Colonic mucosa (tissue), 4 donors: ENCODE measurements at places on chromosomes 7 and 10. TPM values are rescaled to one million over a fixed set of nuclear protein-coding genes. Genes with fewer than 3 reads are reported as not detected.

- H3K27me3 ChIP-seq, result no peaks in the 10 kb centered on the region
- H3K4me3 ChIP-seq, result no peak overlapping the region
- H3K4me1 ChIP-seq, result no peaks in the 10 kb centered on the region
- no peaks in the 10 kb centered on the region for H3K36me3 ChIP-seq
These were observed 8.8 kb upstream of the STMP1 start for GRCh38 chr7:135653340-135654080.

- H3K27me3 ChIP-seq, result no peaks in the 10 kb centered on the region
- H3K36me3 ChIP-seq, result no peaks in the 10 kb centered on the region
- H3K4me1 ChIP-seq, result no peaks in the 10 kb centered on the region
These were observed 232.5 kb downstream of the PTEN start for GRCh38 chr10:88095778-88096431.

DNA sequence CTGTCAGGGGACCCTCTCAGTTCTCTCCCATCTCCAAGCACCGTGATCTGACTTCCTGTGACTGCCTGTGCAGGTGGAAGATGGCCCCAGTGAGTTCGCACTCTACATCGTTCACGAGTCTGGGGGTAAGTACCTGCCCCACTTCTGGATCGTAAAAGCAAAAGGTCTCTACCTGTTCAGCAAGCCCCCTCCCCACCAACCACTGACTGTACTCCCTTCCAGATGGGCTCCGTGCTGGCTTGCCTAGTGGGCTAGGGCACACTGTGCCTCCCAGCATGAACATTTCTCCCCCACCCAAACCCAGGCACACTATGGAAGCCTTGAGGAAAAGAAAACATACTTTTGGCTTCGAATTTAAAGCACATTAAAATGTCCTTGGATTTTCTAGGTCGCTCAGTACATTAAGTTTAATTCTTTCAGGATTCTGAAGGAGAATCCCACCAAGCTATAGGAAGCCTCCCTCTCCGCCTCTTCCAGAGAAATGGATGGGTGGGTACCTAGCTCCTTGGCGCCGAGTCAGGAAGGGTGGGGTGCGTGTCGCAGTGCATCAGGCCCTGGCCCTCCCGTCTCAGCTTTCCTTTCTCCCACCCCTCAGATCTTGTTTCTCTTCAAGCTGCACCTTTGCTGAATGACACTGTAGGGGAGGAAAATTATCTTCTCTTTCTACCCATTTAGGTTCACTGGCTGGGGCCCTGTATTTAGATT lies 11.0 kb upstream of the ZNF22 start:
- H3K4me3 ChIP-seq, result no peak overlapping the region
- DNase-seq, result peak; percentile 15
- H3K36me3 ChIP-seq, result no peaks in the 10 kb centered on the region
- H3K27me3 ChIP-seq, result no peaks in the 10 kb centered on the region
- no peak overlapping the region for H3K27ac ChIP-seq

- no peak overlapping the region for H3K27ac ChIP-seq
- no peaks in the 10 kb centered on the region for H3K36me3 ChIP-seq
- H3K4me3 ChIP-seq, result no peak overlapping the region
- H3K27me3 ChIP-seq, result no peaks in the 10 kb centered on the region
These were observed 458.0 kb upstream of the GALNT17 start for GRCh38 chr7:70673778-70674570.

The NFKB2 gene
- 44.5 TPM for total RNA-seq

GRCh38 chr10:125035588-125036295 lies 93.8 kb downstream of the ZRANB1 start:
- no peak overlapping the region for H3K4me3 ChIP-seq
- H3K27me3 ChIP-seq, result no peaks in the 10 kb centered on the region
- H3K4me1 ChIP-seq, result peaks cover 9% of the 10 kb centered on the region

- H3K4me3 ChIP-seq, result no peak overlapping the region
- H3K27me3 ChIP-seq, result no peaks in the 10 kb centered on the region
- DNase-seq, result no peak
- no peak overlapping the region for H3K27ac ChIP-seq
- no peaks in the 10 kb centered on the region for H3K4me1 ChIP-seq
These were observed 435.2 kb upstream of the LRGUK start for GRCh38 chr7:133691727-133692610.

The AASS gene
- 4.6 TPM for total RNA-seq

The CPVL gene
- total RNA-seq, result 4.9 TPM

DNA sequence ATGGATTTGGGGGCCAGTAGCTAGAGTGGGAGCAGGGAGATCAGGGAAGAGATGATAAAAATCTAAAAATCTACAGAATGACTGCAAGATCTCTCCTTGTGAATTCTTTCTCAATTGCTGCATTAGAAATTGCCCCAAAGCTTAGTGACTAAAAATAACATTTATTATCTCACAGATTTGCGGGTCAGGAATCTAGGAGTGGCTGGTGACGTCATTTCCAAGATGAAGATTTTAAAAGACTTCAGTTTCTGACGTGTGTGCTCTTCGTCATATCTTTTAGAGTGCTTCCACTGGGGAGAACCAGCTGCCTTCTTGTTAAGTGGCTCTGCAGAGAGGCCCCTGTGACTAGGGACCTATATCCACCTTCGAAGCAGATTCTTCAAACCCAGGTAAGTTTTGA lies 112.6 kb downstream of the DGKI start:
- no peak for DNase-seq
- no peaks in the 10 kb centered on the region for H3K4me1 ChIP-seq
- no peaks in the 10 kb centered on the region for H3K36me3 ChIP-seq

- H3K27ac ChIP-seq, result no peak overlapping the region
- H3K4me1 ChIP-seq, result no peaks in the 10 kb centered on the region
- no peaks in the 10 kb centered on the region for H3K27me3 ChIP-seq
- no peaks in the 10 kb centered on the region for H3K36me3 ChIP-seq
These were observed 178.6 kb downstream of the EMX2 start for GRCh38 chr10:117720931-117721835.

DNA sequence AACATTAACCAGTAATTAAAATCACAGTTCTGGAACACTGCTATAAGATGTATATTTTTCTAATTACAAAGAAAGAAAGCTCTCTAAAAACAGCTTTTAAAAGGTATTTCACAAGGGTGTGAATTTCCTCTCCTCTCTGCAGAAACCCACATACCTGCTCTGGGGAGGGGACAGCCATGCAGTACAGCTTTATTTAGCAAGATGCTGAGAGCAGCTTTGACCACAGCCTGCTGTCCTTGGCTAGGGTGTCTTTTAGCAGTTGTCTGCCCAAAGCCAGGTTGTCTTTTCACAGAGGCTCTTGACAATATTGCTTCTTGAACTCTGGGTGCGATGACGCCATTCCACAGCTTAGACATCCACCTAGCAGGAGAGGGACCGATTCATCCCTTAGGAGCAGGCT lies 148.3 kb downstream of the CTTNBP2 start:
- DNase-seq, result no peak
- H3K27me3 ChIP-seq, result no peaks in the 10 kb centered on the region
- H3K27ac ChIP-seq, result no peak overlapping the region
- no peaks in the 10 kb centered on the region for H3K36me3 ChIP-seq
- no peaks in the 10 kb centered on the region for H3K4me1 ChIP-seq

DNA sequence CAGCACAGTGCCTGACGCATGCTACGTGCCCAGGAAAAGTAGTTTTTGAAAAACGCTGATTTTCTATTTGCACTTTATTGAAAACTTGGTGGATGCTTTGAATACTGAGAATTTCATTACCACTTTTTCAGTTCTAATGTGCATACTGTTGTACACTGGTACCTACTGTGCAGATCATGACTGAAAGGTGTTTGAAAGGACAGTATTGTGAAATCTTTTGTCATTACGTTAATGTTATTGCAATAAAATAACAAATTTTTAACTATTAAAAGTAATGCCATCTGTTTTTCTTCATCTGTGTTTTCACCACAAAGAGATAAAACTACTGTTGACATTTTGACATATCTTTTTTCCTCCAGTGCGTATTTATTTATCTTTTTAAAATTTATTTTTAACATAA lies 42.1 kb downstream of the CNNM2 start:
- DNase-seq, result no peak
- no peak overlapping the region for H3K4me3 ChIP-seq
- H3K36me3 ChIP-seq, result no peaks in the 10 kb centered on the region
- H3K27ac ChIP-seq, result no peak overlapping the region
- no peaks in the 10 kb centered on the region for H3K4me1 ChIP-seq

DNA sequence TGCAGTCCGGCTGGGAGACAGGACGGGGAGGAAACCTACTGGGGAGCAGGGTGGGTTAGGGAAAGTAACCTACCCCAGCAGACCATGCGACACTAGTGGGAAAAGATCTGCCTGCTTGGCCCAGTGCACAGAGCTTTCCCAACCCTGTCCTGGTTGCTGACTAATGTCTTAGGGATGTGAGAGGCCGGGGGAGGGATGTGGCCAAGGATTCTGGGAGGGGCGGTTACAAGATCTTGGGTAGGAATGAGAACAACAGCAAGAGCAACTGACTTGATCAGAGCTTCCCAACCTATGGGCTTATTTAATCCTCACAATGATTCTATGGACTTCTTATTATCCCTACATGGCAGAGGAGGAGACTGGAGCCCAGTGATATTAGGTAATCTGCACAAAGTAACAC lies 24.0 kb upstream of the EIF5AL1 start:
- DNase-seq, result peak; percentile 49
- H3K4me1 ChIP-seq, result no peaks in the 10 kb centered on the region
- H3K4me3 ChIP-seq, result no peak overlapping the region

- no peak for DNase-seq
- peaks cover 3% of the 10 kb centered on the region for H3K4me1 ChIP-seq
- H3K36me3 ChIP-seq, result no peaks in the 10 kb centered on the region
- H3K4me3 ChIP-seq, result no peak overlapping the region
- H3K27ac ChIP-seq, result no peak overlapping the region
- H3K27me3 ChIP-seq, result no peaks in the 10 kb centered on the region
These were observed 20.2 kb upstream of the SUV39H2 start for GRCh38 chr10:14858338-14858960.

The OR2A5 gene
- total RNA-seq, result not detected

- no peak for DNase-seq
- H3K4me1 ChIP-seq, result no peaks in the 10 kb centered on the region
- H3K36me3 ChIP-seq, result no peaks in the 10 kb centered on the region
- no peak overlapping the region for H3K4me3 ChIP-seq
These were observed 108.8 kb upstream of the PCLO start for GRCh38 chr7:83271212-83272099.

The IFT22 gene
- 12.9 TPM for total RNA-seq

- H3K4me1 ChIP-seq, result no peaks in the 10 kb centered on the region
- no peak overlapping the region for H3K4me3 ChIP-seq
- no peak for DNase-seq
- H3K27ac ChIP-seq, result no peak overlapping the region
- H3K36me3 ChIP-seq, result no peaks in the 10 kb centered on the region
These were observed 47.4 kb upstream of the CC2D2B start for GRCh38 chr10:95860166-95860940.

- H3K27me3 ChIP-seq, result no peaks in the 10 kb centered on the region
- no peaks in the 10 kb centered on the region for H3K4me1 ChIP-seq
- no peak for DNase-seq
- H3K4me3 ChIP-seq, result no peak overlapping the region
These were observed 5.5 kb upstream of the MDFIC start for GRCh38 chr7:114916261-114916892.

DNA sequence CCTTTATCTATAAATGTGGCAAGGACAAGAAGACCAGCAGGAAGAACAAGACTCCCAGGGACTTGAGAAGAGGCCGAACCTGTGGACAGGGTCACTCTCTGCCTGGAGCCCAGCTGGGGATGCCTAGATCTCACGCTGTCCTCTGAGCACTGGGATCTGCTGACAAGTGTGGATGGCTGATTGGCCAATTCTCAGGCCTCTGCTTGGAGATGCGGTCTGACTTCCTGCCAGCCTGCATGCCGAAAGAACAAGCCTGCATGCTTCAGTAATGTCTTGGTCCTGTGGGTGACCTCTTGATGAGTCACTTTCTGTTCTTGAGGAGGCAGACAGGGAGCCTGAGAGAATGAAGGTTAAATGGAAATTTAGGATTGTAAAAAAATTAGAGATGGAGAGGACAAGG lies 84.7 kb downstream of the TMEM178B start:
- no peaks in the 10 kb centered on the region for H3K36me3 ChIP-seq
- H3K27ac ChIP-seq, result no peak overlapping the region

DNA sequence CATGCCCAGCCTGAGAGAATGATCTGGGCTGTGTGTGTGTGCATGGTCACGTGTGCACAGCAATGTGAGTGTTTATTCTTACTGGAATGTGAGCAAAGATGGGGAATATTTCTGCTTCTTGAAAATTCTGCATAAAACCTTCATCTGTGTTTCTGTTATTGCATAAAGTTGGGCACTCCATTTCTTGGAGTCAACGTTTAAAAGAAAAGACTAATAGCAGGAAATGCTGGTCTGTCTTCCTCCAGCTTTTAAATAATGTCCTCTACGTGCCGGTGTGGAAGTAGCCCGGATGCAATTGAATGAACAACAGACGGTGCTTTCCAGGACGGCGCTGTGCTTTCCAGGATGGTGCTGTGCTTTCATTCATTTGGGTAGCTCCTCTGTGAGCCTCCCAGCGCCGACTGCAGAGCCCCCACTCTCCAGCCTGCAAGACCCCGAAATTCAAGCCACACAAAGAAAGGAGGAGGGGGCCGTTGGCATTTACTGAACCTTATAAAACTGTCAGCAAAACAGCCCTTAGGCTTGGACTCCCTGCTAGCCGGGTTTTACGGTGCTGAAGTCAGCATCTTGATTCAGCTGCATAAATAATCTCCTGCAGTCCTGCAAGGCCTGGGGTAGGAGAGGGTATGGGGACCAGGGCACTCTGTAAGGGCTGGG lies 158.2 kb upstream of the PRKCQ start:
- H3K27ac ChIP-seq, result no peak overlapping the region
- no peak for DNase-seq
- H3K4me1 ChIP-seq, result no peaks in the 10 kb centered on the region

- peak overlapping the region; percentile 69 for H3K27ac ChIP-seq
- H3K27me3 ChIP-seq, result no peaks in the 10 kb centered on the region
- H3K4me3 ChIP-seq, result no peak overlapping the region
- H3K36me3 ChIP-seq, result no peaks in the 10 kb centered on the region
These were observed 9.6 kb upstream of the TACR2 start for GRCh38 chr10:69426376-69426727.

DNA sequence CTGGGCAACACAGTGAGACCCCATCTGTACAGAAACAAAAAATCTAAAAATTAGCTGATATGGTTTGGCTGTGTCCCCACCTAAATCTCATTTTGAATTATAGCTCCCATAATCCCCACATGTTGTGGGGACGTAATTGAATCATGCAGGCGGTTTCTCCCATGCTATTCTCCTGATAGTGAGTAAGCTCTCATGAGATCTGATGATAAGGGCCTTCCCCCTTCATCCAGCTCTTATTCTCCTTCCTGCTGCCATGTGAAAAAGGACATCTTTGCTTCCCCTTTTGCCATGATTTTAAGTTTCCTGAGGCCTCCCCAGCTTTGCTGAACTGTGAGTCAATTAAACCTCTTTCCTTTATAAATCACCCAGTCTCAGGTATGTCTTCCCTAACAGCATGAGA lies 136.5 kb downstream of the SFMBT2 start:
- no peaks in the 10 kb centered on the region for H3K27me3 ChIP-seq
- H3K4me3 ChIP-seq, result no peak overlapping the region
- no peaks in the 10 kb centered on the region for H3K36me3 ChIP-seq
- no peak for DNase-seq
- no peaks in the 10 kb centered on the region for H3K4me1 ChIP-seq
- no peak overlapping the region for H3K27ac ChIP-seq

- DNase-seq, result no peak
- H3K4me1 ChIP-seq, result no peaks in the 10 kb centered on the region
- H3K27ac ChIP-seq, result no peak overlapping the region
- H3K27me3 ChIP-seq, result no peaks in the 10 kb centered on the region
These were observed 15.0 kb upstream of the COMMD3 start for GRCh38 chr10:22301193-22301592.

- no peaks in the 10 kb centered on the region for H3K27me3 ChIP-seq
- H3K4me1 ChIP-seq, result peaks cover 4% of the 10 kb centered on the region
- DNase-seq, result no peak
- H3K36me3 ChIP-seq, result no peaks in the 10 kb centered on the region
These were observed 864 bp downstream of the PSTK start for GRCh38 chr10:122981066-122981464.

- no peak for DNase-seq
- no peaks in the 10 kb centered on the region for H3K4me1 ChIP-seq
- no peak overlapping the region for H3K27ac ChIP-seq
- H3K36me3 ChIP-seq, result no peaks in the 10 kb centered on the region
These were observed 93.6 kb upstream of the CUX1 start for GRCh38 chr7:101723835-101724234.
